Suppressor macrophage treated with lipopolysaccharide for 4 hours (primary cell): ENCODE measurements at places on chromosomes 6 and 20.

DNA sequence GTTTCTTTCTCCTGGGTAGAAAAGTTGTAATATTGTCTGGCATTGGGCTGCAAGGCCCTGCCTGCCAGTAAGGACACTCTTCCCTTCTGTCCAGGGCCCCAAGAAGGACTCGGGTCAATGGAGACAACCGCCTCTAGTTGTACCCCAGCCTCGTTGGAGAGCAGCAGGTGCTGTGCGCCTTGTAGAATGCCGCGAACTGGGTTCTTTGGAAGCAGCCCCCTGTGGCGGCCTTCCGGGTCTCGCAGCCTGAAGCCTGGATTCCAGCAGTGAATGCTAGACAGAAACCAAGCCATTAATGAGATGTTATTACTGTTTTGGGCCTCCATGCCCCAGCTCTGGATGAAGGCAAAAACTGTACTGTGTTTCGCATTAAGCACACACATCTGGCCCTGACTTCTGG lies 37.0 kb downstream of the PLCG1 start:
- DNase-seq, result no peak

GRCh38 chr6:169326067-169326799 lies 72.6 kb upstream of the THBS2 start:
- DNase-seq, result peak; percentile 44

GRCh38 chr6:15305496-15305895 lies 59.6 kb downstream of the JARID2 start:
- no peak for DNase-seq

DNA sequence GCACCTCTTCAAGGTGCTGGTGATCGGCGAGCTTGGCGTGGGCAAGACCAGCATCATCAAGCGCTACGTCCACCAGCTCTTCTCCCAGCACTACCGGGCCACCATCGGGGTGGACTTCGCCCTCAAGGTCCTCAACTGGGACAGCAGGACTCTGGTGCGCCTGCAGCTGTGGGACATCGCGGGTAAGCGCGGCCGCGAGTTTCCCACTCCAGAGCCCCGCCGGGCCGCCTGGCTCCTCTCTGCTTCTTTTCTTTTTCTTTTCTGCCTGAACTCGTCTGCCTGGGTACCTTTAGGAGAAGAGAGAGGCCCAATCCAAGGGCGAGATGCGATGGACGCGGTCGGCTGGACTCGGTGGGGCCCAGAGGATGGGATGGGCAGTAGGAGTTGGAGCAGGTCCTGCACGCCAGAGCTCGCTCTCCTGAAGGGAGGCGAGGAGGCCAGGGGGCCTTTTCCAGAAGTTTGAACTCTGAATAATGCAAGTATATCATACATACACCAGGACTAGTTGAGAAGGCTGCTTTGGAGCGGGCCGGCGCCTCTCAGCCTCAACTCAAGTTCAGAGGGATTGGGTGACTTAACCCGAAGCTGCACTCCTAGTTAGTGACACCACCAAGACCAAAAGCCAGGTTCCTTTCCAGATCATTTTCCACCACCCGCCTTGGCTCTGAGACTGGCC lies 445 bp downstream of the RAB32 start:
- DNase-seq, result peak; percentile 46

- no peak for DNase-seq
Observed at GRCh38 chr6:166465003-166465399, 82.3 kb upstream of the MPC1 start.

DNA sequence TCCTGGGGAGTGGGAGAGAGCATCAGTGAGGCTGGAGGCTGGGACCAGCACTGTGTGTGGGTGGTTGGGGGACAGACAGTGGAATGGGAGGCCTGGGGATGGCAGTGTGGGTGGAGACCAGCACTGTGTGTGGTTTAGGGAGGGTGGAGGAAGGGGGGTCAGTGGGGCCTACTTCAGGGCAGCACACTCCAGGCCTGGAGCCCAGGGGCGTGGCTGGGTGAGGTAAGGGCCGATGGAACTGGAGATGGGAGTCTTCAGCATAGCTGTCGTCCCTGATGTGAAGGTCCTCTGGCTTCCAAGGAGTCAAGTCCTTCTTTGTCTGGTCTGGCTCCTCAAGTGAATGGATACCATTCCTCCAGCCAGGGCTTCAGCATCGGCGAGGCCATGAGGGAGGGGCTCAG lies 18.6 kb downstream of the KCNK17 start:
- DNase-seq, result no peak

DNA sequence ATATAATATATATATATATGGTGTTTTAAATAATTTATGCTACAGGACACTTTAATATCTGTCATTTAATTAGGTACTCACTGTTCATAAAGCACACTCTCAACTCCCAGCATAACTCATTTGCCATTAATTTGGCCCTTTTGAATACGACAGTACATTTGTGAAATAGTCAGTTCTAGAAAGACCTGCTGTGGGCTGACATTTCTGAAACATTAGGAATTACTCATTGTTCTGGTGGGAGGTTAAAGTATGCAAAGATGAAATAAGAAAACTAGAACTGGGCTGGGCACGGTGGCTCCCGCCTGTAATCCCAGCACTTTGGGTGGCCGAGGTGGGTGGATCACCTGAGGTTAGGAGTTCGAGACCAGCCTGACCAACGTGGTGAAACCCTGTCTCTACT lies 497.5 kb downstream of the UTRN start:
- DNase-seq, result no peak

GRCh38 chr20:23686046-23686750 lies 2.6 kb downstream of the CST4 start:
- no peak for DNase-seq

- DNase-seq, result no peak
Observed at GRCh38 chr20:45061244-45061643, 39.7 kb downstream of the KCNS1 start.

DNA sequence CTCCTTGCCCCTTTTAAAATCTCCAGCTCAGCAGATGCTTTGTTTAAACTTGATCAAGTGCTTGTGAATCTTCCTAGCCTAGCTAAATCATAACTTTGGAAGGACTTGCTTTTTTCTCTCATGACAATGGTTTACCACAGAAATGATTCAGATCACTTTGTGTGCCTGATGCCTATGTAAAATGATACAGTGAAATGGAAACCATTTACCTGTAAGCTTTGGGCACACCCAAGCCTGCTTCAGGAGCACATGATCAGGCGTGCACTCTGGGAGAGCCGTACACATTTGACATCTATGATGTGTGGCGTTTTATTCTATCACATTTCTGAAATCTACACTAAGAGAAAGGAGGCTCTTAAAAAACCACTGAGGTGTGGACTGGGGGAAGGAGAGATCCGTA lies 41.1 kb downstream of the PTPN1 start:
- no peak for DNase-seq

DNA sequence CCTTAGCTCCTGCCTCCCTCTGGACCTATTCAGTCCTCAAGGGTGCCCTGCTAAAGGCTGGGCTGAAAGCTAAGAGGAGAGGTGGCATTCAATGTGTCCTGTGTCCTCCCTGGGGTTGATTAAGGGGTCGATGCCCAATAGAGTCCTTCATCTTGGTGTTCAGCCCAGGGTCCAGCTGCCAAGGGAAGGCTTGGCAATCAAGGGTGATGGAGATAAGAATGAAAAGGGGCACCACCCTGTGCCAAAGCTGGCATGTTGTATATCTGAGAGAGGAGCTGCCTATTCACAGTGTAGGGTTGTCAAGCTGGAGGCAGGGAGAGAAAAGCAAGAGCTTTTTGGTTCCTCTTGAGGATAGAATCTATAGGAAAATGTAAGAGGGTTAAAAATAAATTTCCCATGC lies 12.3 kb downstream of the C20orf173 start:
- no peak for DNase-seq

DNA sequence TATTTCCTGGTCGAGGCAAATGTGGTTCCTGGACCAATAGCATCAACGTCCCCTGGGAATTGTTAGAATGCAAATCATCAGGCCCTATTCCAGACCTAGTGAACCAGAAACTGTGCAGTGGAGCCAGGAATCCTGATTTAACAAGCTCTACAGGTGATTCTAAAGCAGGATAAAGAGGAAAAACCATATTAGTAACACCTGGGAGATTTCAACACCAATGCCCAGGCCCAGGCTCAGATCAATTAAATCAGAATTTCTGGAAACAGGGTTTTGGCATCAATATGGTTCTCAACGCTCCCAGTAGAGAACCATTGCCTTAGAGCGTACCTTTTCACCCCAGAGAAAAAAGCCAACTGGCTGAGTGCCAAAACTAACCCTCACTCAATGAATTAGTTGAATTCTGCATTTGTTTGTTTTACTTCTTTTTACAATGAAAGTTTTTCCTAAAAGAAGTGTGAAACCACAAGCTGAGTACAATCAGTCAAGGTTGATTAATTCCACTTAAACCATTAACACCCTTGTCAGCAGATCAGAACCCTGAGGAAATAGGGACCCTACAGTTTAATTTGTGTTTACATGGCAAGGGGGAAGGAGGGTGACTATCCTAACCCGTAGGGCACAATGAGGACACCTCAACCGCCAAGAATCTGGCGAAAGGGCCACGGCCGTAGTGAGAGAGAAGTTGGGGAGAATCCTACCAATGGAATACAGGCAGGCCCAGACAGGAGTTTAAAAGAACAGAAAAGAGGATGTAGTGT lies 34.9 kb upstream of the LOC128125822 start:
- DNase-seq, result no peak

DNA sequence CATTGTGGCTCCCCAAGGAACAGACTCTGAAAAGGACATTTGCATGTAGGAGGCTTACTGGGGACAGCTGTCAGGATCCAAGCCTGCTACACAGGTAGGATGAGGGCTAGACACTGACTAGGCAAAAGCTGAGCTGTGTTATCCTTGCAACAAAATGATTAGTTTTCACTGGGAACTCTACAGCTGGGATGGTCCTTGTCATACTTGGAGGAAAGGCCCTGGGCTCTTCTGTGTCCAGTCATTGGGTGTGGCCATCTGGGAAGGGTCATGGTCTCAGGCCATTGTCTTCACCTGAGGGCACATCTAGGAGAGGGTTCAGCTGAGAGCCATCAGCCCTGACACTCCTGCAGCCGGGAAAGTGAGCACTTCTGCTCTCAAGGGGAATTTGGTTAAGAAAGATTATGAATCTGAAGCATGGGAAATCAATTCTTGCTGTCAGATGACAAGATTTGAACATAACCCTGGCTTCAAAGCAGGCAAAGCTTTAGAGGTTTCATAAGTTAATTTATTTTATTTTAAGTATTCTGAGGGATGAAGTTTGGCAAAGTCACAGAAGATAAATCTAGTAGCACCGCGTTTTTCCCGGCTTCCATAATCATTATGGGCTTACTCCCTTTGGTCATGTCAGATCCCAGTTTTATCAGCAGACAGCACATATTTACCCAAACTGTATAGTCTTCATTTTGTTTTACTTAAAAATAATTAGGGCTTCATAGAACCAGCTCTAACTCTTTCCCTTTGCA lies 78.4 kb upstream of the SLC22A23 start:
- DNase-seq, result no peak
